ENCODE measurements at places on chromosomes 1 and 21. TPM values are rescaled to one million over a fixed set of nuclear protein-coding genes. Genes with fewer than 3 reads are reported as not detected.

INSRR gene
- not detected for total RNA-seq

OR2M5 gene
- total RNA-seq: not detected

PLCH2 gene
- total RNA-seq: 0.17 TPM

DNA sequence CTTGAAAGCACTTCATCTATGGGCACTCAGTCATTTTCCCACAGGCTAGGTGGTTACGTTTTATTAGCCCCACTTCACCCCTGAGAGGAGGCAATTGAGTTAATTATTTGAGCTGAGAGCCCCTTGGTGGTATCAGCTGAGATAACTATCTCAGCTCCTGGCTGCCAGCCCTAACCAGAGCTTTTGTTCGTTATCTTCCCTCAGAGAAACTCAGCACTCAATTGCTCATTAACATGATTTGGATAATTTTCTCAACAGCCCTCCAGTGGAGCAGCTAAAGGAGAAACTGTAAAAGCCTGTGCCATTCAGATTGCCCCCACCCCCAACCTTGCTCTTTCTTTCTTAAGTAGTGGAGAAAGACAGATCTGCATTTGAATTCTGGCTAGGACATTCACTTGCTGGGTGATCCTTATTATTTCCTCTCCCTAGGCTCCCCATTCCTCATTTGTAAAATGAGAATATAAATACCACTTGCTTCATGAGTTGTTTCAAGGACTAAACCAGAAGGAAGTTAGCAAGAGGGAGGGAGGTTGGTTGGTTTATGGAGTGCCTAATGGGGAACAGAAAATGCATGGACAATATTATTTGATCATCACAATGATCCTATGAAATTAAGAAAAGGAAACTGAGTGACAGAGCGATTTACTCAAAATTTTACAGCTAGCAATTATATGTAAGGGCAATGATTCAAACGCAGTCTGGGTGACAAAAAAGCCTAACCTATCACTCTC, 218.7 kb upstream of the FGGY start:
- H3K36me3 ChIP-seq: no peaks in the 10 kb centered on the region
- H3K4me3 ChIP-seq: no peak overlapping the region
- no peak overlapping the region for H3K27ac ChIP-seq
- DNase-seq: no peak

TAS1R3 gene
- 0.26 TPM for total RNA-seq

GRCh38 chr1:63041660-63042059, 257.7 kb downstream of the ATG4C start:
- H3K4me3 ChIP-seq: no peak overlapping the region
- no peak overlapping the region for H3K27ac ChIP-seq
- no peaks in the 10 kb centered on the region for H3K36me3 ChIP-seq
- no peak for DNase-seq

DNA sequence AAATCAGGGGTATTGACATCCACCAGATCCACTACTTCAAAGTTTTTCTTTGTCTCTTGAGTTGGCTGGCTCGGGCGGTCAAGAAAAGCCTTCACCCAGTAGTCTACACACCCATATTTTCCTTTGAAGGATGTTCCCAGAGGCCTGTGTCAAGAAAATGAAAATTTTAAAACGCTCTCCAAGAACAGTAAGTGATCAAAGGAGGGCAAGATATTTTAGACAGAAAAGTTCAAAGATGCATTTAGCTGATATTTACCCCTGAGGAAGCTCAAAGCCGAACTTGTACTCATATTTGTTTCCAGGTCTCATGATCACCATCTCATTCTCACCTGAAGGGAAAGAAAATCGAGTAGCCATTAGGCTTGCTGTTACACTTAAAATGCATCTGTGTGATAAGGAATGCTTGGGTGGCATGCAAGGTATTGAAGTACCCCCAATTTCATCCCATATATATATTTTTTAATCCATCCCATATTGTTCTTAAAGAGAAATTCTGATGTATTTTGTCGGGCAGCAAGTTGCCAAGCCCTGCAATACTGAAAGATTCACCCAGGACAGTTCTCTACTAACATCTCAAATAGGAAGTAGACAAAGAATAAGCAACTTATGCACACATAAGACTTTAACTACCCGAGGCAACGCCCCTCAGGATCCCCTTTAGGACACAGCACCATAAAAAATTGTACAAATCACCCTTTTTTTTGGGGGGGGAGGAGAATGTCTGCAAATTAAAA, 1.1 kb downstream of the TXNIP start:
- H3K36me3 ChIP-seq: peaks cover 4% of the 10 kb centered on the region
- peak overlapping the region; percentile 98 for H3K4me3 ChIP-seq
- no peak overlapping the region for H3K27ac ChIP-seq
- peaks cover 10% of the 10 kb centered on the region for H3K4me1 ChIP-seq
- DNase-seq: no peak

GRIK1 gene
- not detected for total RNA-seq

IL24 gene
- total RNA-seq: not detected

- peak; percentile 88 for DNase-seq
- no peak overlapping the region for H3K27ac ChIP-seq
- peaks cover 13% of the 10 kb centered on the region for H3K4me1 ChIP-seq
- H3K36me3 ChIP-seq: no peaks in the 10 kb centered on the region
These were observed 20.4 kb upstream of the GNG12 start for GRCh38 chr1:67853704-67854103.

AVPR1B gene
- not detected for total RNA-seq

DNA sequence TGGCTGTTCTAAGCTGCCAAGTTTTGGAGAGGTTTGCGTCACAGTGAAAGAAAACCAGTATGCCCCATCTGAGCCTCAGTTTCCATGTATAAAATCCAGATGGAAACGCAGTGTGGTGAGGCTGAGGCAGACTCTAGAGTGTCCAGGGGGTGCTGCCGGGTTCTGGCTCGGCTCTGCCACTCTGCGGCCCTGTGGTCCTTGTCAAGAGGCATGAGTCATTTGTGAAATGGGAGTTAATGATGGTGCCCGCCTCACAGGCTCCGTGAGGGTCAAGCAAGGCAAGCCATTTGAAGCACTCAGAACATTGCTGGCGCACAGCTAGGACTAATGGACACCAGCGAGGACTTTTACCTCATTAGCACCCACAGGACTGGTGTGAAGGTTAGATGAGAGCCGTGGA, 214.3 kb downstream of the PTPRU start:
- H3K4me3 ChIP-seq: no peak overlapping the region
- H3K36me3 ChIP-seq: no peaks in the 10 kb centered on the region
- DNase-seq: no peak
- H3K4me1 ChIP-seq: no peaks in the 10 kb centered on the region

TFF3 gene
- not detected for total RNA-seq

DPT gene
- total RNA-seq: 4.1 TPM

- H3K4me3 ChIP-seq: no peak overlapping the region
- peaks cover 5% of the 10 kb centered on the region for H3K36me3 ChIP-seq
- H3K27me3 ChIP-seq: no peaks in the 10 kb centered on the region
- peak; percentile 74 for DNase-seq
- H3K4me1 ChIP-seq: no peaks in the 10 kb centered on the region
These were observed 73.1 kb downstream of the VPS13D start for GRCh38 chr1:12302798-12303447.

DNA sequence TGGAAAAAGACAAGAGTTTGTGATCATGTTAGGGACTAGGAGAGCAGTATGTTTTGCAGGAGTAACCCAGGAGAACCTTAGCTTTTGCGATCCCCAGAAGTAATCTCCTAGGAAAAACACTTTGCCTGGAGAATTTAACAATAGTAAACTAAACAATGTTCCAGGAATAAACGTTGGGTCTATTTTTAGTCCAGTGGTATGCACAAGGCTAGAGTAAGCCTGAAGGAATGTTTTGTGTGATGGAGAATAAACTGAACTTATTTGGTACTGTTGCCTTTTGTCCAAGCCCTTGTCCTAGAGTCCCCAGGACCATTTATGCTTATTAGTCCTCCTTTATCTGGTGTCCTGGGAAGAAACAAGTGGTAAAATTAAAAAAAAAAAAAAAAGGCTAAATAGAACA, 28.7 kb upstream of the RGS5 start:
- DNase-seq: peak; percentile 77
- no peaks in the 10 kb centered on the region for H3K4me1 ChIP-seq

KISS1 gene
- 0.17 TPM for total RNA-seq

GRCh38 chr1:24643363-24644099, 429 bp downstream of the SRRM1 start:
- H3K36me3 ChIP-seq: peaks cover 6% of the 10 kb centered on the region
- H3K4me1 ChIP-seq: peaks cover 7% of the 10 kb centered on the region
- DNase-seq: no peak
- no peaks in the 10 kb centered on the region for H3K27me3 ChIP-seq
- peak overlapping the region; percentile 91 for H3K4me3 ChIP-seq

DNA sequence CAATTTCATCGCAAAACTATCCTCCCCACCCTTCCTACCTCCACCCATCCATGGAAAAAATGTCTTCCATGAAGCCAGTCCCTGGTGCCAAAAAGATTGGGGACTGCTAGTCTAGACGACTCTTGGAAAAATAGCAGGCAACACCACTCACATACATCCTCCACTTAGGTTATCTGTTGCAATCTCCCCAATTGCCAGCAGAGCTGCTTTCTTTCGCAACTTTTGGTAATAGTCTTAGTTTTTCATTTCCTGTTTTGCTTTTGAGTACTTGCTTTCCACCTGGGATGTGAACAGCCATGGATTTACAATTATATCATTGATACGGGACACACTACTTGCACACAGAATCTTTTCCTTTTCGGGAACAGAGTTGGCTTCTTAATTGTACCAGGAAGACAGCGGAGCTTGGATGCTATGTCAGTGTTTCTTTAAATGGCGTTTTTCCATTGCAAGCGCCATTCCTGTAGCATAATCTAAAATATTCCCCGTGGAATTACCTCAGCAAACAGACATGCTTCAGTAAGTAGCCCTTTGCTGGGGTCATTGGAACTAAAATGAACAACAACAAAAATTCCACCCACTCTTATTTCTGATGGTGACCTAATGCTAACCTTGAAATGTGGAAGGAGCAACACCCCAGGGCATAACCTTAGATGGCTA, 183.3 kb upstream of the ADGRL2 start:
- no peak overlapping the region for H3K4me3 ChIP-seq
- no peaks in the 10 kb centered on the region for H3K36me3 ChIP-seq
- no peak for DNase-seq
- H3K4me1 ChIP-seq: no peaks in the 10 kb centered on the region

CR1 gene
- not detected for total RNA-seq

DNA sequence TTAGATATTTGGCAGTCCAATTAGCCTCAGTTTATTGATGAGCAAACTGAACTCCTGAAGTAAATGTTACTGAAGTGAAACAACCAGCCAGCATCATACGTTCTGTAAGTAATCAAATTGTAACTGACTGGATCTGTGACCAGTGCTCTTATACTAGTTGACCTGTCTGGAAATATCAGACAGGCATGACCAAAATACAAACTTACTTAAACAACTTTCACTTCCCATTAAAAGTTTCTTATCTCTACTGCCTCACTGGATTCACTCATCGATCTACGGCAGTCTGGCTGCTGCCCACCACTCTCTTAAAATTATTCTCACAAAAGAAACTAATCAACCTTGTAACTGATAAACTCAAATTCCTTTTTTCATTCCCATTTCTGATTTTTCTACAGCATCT, 56.4 kb downstream of the WDR3 start:
- H3K4me3 ChIP-seq: no peak overlapping the region
- no peaks in the 10 kb centered on the region for H3K4me1 ChIP-seq
- DNase-seq: no peak
- H3K36me3 ChIP-seq: no peaks in the 10 kb centered on the region
- no peak overlapping the region for H3K27ac ChIP-seq

DNA sequence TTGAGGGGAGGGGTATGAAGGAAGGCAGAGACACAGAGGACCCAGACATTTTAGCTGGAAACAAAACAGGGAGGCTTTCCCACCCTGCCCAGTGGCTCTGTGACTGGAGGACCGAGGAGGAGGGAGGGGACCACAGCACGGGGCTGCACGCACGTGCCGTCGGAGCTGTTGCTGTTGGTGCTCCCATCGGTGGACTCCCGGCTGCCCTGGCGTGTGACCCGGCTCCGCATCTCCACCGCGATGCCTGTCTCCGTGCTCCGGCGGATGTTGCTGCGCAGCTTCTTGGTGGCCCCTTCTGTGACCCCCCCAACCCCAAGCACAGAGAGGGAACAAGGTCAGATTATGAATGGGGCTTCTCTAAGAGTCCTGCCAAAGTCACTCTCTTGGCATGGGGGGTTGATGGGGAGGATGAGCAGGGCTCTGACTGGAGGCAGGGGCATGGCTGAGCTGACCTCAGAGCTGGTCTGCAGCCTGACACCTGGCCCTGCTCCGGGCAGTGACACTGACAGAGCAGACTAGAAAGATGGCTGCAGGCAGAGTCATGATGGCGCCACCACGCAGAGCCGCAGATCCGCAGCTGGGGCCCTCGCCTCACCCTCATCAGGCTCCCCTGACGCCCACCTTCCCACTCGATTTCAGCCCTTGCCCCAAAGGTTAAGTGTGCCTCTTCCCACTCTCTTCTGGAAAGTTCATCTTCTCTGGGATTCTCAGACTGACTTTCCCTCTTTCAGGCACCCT, 29.6 kb downstream of the RIMS3 start:
- no peaks in the 10 kb centered on the region for H3K36me3 ChIP-seq
- DNase-seq: no peak
- H3K4me1 ChIP-seq: no peaks in the 10 kb centered on the region

DNA sequence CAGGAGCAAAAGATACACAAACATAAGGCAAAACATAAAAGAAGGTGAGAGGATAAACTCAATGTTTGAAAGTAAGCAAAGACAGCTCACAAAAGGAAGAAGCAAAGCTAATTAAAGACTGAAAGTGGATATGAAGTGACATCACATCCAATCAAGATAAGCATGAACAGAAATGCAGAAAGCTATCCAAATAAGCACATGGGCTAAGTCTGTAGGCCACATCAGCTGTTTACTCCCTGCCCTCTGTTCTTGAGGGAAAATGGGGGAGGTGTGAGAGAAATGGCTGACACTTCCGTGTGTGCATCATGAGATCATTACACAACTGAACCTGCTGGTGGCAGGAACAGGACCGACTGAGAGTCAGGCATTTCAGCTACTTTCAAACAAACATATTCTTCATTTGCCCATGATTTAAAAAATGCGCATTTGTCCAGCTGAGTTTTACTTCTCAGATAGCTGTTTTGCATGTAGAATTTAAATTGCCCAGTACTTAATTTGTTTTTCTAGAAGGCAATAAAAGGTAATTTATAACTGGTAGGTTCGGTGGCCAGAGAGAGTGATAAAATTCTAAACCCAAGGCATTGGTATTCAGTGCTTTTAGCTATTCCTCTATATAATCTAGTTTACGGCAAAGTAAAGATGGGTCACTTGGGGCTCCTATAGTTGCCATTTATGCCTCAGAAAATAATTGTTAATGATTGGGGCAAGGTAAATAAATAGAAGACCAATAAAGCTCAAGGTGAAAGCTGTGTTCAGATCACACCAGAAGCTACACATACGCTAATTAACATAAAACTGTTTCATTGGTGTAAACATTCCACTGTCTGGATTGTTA, 27.2 kb upstream of the MAN1A2 start:
- H3K27ac ChIP-seq: no peak overlapping the region
- no peaks in the 10 kb centered on the region for H3K27me3 ChIP-seq
- no peaks in the 10 kb centered on the region for H3K36me3 ChIP-seq
- DNase-seq: peak; percentile 61
- H3K4me1 ChIP-seq: no peaks in the 10 kb centered on the region

- no peak for DNase-seq
- no peak overlapping the region for H3K4me3 ChIP-seq
- no peaks in the 10 kb centered on the region for H3K36me3 ChIP-seq
These were observed 48.9 kb upstream of the TADA1 start for GRCh38 chr1:166924823-166925541.

Data from fibroblast of lung (primary cell).